ENCODE measurements at places on chromosomes 16 and 17. TPM values are rescaled to one million over a fixed set of nuclear protein-coding genes. Genes with fewer than 3 reads are reported as not detected.

GRCh38 chr17:49132699-49133364, at the start of gene B4GALNT2:
TSS of gene B4GALNT2 (plus strand) at chr17:49132769. CDS start at chr17:49132793, 24 bp downstream.
- no peaks in the 10 kb centered on the region for H3K36me3 ChIP-seq
- H3K27me3 ChIP-seq, result peaks cover 72% of the 10 kb centered on the region
- DNase-seq, result no peak
- no peak within 1 kb of the TSS for H3K27ac ChIP-seq
- peaks cover 3% of the 10 kb centered on the region for H3K4me1 ChIP-seq

Gene CACNG3
- not detected for total RNA-seq

Gene MYH8
- total RNA-seq, result not detected

DNA sequence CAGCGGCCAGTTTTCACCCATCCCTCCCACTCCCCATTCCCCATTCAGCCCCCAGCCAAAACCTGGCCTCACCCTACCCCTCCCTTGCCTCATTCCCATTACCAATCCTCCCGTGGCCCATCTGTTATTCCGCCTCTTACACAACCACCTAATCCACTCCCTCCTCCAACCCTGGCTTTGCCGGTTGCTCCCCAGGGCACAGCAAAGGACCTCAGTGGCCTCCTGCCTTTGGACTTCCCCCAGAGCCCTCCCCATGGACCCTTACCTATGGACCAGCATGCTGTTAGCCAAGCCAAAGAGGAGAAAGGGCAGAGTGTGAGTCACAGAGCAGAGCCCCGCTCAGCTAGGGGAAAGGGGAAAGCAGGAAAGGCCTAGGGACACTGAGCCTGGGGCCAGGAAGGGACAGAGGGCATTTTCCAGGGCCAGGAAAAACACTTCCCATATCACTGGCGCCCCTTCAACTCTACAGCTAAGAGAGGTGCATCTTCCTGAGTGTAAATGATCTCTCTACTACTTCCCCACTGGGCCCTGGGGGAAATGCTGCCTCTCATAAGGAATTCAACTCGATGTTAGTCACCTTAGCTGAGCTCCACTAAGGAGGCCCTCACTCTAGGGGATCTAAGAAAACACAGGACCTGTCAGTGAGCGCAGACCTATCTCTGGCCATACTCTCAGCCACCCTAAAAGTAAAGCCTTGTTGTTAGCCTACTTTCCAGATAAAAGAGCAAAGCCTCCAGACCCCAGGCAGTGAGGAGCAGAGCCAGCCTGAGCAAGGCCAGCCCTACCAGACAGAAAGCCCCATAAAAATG, 10.6 kb downstream of the PEMT start:
- H3K4me1 ChIP-seq, result no peaks in the 10 kb centered on the region
- no peaks in the 10 kb centered on the region for H3K36me3 ChIP-seq
- H3K27me3 ChIP-seq, result no peaks in the 10 kb centered on the region

- H3K36me3 ChIP-seq, result no peaks in the 10 kb centered on the region
- no peak overlapping the region for H3K27ac ChIP-seq
- no peak overlapping the region for H3K4me3 ChIP-seq
- DNase-seq, result no peak
- no peaks in the 10 kb centered on the region for H3K27me3 ChIP-seq
These were observed 37.2 kb downstream of the SLC38A8 start for GRCh38 chr16:84005391-84005790.

GRCh38 chr17:79395066-79395465, 215.8 kb downstream of the RBFOX3 start:
- H3K4me3 ChIP-seq, result no peak overlapping the region
- H3K36me3 ChIP-seq, result no peaks in the 10 kb centered on the region
- DNase-seq, result no peak
- no peaks in the 10 kb centered on the region for H3K4me1 ChIP-seq

Gene HSF4
- 43.7 TPM for total RNA-seq

DNA sequence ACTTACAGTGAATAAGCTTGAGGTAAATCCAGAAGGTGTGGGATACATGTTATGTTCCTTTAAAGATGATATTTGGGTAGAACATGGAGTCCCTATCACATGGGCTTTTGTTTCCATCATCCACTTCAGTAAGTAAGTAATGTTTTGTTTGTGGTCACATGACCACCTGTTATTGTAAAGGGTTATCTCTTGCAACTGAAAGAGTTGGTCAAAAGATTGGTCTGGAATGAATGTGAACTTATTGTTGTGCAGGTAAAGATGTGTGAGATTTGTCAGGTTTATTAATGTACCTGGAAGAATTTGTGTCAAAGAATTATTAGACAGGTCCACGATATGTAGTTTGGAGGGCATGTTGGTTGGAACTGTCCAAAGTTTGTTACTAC, 1.6 kb downstream of the OMG start:
- peaks cover 4% of the 10 kb centered on the region for H3K4me1 ChIP-seq
- no peaks in the 10 kb centered on the region for H3K27me3 ChIP-seq
- H3K4me3 ChIP-seq, result no peak overlapping the region
- DNase-seq, result no peak
- peaks cover 1% of the 10 kb centered on the region for H3K36me3 ChIP-seq
- no peak overlapping the region for H3K27ac ChIP-seq

- H3K27me3 ChIP-seq, result peaks cover 40% of the 10 kb centered on the region
- H3K4me3 ChIP-seq, result no peak overlapping the region
- H3K4me1 ChIP-seq, result no peaks in the 10 kb centered on the region
- H3K36me3 ChIP-seq, result no peaks in the 10 kb centered on the region
- DNase-seq, result no peak
These were observed 9.4 kb upstream of the NPTX1 start for GRCh38 chr17:80485846-80486245.
